ENCODE measurements at places on chromosomes 7 and 10. TPM values are rescaled to one million over a fixed set of nuclear protein-coding genes. Genes with fewer than 3 reads are reported as not detected.

Gene HMX2
- total RNA-seq = not detected

Gene CALML5
- not detected for total RNA-seq

Gene HTR5A
- not detected for total RNA-seq

- H3K36me3 ChIP-seq = no peaks in the 10 kb centered on the region
- H3K4me3 ChIP-seq = no peak overlapping the region
- no peaks in the 10 kb centered on the region for H3K4me1 ChIP-seq
These were observed 1.7 kb downstream of the LIPM start for GRCh38 chr10:88804083-88804812.

- H3K27ac ChIP-seq = no peak overlapping the region
- DNase-seq = no peak
- H3K4me3 ChIP-seq = no peak overlapping the region
- H3K36me3 ChIP-seq = no peaks in the 10 kb centered on the region
- H3K27me3 ChIP-seq = peaks cover 2% of the 10 kb centered on the region
- H3K4me1 ChIP-seq = no peaks in the 10 kb centered on the region
These were observed 284.0 kb downstream of the AUTS2 start for GRCh38 chr7:69882269-69882668.

DNA sequence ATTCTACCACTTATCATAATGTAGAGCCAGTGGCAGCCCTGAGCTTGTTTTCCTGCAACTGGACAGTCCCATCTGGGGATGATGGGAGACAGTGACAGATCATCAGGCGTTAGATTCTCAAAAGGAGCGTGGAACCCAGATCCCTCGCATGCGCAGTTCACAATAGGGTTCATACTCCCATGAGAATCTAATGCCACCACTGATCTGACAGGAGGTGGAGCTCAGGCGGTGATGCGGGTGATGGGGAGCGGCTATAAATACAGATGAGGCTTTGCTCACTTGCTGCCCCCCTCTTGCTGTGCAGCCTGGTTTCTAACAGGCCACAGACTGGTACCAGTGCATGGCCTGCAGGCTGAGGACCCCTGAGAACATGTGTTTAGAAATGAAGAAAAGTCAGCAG lies 260.1 kb downstream of the CAMK1D start:
- no peak overlapping the region for H3K27ac ChIP-seq
- H3K36me3 ChIP-seq = no peaks in the 10 kb centered on the region
- peaks cover 17% of the 10 kb centered on the region for H3K4me1 ChIP-seq
- no peaks in the 10 kb centered on the region for H3K27me3 ChIP-seq

GRCh38 chr7:53062796-53063195 lies 27.4 kb downstream of the POM121L12 start:
- no peak overlapping the region for H3K4me3 ChIP-seq
- H3K27me3 ChIP-seq = no peaks in the 10 kb centered on the region
- DNase-seq = no peak
- H3K4me1 ChIP-seq = no peaks in the 10 kb centered on the region
- no peaks in the 10 kb centered on the region for H3K36me3 ChIP-seq
